ENCODE measurements at places on chromosomes 1 and 21.

- DNase-seq, result no peak
Measured at GRCh38 chr1:186240436-186240835, 134.6 kb downstream of the TPR start.

- DNase-seq, result no peak
Measured at GRCh38 chr1:180184041-180184440, 29.4 kb downstream of the QSOX1 start.

DNA sequence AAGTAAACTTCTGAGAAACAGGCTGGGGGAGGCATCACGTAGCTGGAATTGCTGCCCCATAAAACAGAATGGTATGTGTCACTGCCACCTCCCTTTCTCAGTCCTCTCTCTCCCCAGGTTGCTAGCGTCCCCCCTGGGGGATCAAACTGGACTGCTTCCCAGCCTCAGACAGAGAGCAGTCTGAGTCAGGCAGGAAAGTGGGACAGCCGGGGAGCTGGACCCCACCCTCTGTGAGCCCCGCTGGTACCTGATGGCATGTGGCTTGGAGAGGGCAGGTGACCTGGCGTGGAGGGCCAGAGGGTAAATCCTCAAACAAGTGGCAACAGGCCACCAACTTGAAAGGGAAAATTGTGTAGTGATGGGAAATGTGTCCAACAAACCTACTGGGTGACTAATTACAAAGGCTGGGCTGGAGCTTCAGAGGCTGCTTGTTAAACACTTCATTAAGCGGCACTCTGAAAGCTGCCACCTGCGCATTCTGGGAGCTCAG lies 1.0 kb upstream of the SFN start:
- DNase-seq, result no peak

GRCh38 chr1:11671544-11672286 lies 7.7 kb downstream of the FBXO6 start:
- DNase-seq, result no peak

GRCh38 chr1:236111527-236112331 lies 30.6 kb upstream of the GPR137B start:
- DNase-seq, result no peak

- no peak for DNase-seq
Measured at GRCh38 chr1:39348278-39348677, 143.2 kb upstream of the BMP8A start.

GRCh38 chr1:116232989-116233514 lies 121.9 kb downstream of the MAB21L3 start:
- no peak for DNase-seq

DNA sequence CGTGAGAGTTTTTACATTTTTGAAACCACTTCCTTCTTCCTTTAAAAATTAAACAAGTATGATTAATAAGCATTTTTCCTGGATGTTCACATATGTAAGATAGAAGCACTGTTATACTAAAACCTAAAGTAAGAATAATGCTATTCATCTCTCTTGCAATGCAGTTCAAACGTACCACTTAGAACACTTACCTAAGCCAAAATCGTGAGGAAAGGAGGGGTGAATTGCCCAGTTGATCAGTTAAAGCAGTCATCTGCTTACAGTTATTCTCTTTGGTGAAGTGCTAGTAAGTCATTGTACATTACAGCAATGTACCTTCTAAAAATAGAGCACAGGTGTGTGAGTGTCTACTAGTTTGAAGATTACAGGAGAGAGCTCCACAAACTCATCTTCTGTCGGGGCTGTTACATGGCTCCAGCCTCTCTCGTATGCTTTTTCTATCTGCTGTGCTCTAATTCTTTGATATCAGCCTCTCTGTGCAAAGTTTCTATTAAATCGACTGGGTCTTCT lies 3.4 kb downstream of the NCAM2 start:
- no peak for DNase-seq

DNA sequence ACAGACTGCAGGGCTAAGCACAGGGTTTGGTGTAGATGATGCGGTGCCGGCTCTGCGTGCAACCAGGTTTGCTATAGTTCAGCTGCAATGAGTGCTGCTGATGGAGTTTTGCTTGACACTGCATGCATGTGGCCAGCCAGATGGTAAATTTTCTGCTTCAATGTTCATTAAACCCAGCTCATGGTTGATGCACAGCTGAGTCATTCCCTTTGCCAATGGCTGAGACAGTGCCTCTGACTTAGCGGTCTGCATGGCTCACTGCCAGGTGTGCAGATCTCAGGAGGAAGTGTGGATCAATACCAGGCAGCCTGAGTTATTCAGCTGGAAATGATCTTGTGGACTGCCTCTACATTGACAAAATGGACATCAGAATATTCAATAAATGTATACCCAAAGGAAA lies 172.7 kb upstream of the ZP4 start:
- no peak for DNase-seq

DNA sequence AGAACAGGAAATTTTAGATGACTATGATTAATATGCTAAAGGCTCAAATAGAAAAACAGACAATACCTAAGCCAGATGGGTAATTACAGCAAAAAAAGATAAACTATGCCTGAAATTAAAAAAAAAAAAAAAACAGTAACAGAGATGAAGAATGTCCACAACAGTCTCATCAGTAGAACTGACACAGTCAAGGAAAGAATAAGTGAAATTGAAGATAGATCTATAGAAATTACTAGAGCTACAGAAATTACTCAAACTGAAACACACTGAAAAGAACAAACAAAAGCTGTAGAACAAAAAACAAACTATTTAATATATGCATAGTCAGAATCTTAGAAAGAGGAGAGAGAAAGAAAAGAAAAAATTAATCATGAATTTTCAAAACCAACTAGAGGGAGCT lies 112.8 kb downstream of the FAF1 start:
- no peak for DNase-seq

- no peak for DNase-seq
Measured at GRCh38 chr1:162353702-162354101, 23.0 kb downstream of the SPATA46 start.

DNA sequence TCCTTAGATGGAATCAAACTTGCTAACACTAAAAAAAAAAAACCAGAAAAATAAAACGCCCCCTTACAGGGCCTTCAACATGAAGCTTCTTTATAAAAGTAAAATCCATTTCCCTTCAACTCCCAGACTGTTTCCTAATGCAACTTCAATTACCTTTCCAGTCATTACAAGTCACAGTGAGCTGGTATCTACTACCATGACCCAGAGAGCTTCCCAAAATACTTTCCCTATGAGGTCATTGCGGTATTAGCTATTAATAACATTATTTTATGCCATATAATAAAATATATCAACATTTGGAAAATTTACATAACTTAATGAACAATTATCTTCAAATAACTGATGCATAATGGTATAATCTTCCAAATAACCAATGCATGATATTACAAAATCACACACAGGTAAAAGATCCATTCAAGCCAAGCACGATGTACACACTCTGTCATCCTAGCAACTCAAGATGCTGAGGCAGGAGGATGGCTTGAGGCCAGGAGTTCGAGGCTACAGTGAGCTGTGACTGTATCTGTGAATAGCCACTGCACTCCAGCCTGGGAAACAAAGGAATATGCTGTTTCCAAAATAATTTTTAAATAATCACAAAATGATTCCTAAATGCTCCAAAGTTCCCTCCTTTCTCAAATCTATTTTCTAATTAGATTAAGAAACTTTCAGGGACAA lies 24.1 kb downstream of the EIF4G3 start:
- DNase-seq, result no peak

DNA sequence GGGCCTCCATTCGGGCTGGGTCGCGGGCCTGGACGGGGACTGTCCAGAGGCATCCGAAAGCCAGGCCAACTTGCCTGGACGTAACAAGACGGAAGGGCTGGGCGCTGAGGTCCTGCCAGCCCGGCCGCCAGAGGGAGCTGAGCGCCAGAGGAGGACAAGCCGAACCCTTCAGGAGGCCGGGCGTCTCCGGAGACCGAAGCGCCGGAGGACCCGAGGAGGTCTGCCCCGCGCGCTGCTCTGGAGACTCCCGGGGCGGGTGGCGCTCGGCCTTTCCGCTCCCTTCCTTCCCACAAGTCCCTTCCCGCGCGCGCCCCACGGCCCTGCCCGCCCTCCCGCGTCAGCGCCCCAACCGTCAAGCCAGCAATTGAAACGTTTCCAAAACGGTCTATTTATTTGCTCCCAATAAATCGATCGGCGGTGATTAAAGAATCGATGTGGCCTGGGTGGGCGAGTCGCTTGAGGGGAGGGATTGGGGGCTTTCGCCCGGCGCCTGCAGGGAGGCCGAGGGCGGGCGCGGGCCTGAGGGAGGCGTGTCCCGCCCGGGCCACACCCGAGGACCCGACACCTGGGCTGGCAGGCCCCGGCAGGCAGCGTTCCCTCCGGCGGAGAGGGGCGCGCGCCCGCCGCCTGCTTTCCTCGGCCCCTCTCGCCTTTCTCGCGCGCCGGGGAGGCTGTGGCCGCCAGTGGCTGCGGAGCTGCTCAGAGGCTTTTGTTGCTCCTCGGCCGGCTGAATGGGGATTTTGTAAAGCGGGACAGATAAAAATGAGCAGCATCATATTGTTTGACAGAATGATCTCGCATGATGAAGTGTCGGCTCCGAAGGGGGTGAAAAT lies 5.2 kb upstream of the FOXD3 start:
- DNase-seq, result no peak

DNA sequence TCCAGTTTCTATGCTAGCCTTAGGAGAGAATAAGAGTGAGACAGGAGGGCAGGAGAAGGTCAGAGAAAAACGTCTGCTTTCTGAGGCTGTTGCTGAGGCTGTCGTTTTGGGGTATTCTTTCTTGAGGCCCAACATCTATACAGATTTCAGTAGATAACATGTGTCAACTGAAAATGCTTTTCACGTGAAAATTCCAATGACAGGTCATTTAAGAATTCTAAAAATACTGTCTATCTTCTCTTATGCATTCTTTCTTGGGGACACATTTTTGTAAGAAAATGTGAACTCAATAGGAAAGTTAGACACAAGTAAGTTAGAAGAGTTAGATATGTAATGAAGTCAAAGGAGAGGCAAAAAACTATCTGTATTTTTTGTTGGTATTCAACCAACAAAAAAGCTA lies 150.8 kb downstream of the TGFB2 start:
- DNase-seq, result no peak

GRCh38 chr1:51989582-51990477 lies 670 bp downstream of the RAB3B start:
- DNase-seq, result no peak

- no peak for DNase-seq
Measured at GRCh38 chr1:233082778-233083550, 132.6 kb downstream of the NTPCR start.

DNA sequence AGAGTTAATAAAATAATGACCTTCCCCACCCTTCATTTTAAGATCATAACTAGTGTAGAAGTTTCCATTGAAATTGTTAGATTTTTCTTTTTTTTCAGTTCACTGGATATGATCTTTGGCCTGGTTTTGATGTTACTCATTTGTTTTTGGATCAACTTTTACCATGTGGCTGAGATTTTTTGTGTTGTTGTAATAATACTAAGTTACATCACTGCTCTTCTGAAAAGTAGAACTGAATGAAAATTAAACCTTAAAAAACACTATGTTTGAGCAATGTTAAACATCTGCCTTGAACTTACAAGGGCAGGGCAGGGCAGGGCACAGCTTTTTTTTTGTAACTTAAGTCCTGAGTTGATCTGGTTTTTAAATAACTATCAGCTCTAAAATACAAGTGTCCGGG lies 204.8 kb upstream of the ADAMTS5 start:
- DNase-seq, result no peak

DNA sequence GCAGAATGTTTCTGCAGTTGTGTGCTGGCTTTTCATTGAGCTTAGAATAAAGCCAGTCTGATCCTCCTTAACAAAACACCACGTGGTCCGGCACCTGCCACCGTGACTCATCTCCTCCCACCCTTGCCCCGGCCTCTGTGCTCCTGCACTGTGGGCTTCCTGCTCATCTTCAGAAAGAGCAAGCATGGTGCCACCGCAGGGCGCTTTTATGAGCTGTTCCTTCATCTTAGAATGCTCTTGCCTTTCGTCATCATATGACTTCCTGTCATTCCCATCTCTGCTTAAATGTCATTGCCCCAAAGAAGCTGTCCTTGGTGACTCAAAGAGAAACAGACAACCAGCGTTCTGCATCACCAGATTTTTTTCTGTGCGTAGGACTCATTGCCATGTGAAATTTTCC lies 117.8 kb downstream of the HHAT start:
- DNase-seq, result no peak

DNA sequence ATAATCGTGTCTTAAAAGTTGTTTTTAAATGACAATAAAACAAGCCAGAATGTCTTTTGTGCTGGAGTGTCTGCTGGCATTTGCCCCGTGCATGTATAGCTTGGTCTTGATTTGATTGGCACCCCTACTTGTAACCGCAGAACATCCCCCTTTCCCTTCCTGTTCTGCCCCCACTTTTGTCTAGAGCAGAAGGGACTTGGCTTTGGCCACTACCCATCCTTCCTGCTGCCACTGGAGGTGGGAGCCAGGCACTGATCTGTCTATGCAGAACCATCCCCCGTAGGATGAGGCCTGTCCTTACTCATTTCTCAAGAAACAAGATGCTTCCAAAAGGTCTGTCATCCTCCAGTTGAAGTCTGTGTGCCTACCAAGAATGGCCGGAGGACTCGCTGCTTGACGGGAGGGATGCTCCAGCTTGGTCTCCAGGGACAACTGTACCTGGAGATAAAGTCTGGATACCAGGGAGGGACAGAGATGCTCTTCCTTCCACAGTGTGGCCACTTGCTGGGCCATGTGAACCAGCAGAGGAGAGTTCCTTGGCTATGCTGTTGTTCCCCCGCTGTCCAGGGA lies 1.1 kb upstream of the SLC27A3 start:
- DNase-seq, result no peak

- no peak for DNase-seq
Measured at GRCh38 chr1:9555942-9556341, 16.7 kb downstream of the SLC25A33 start.

GRCh38 chr1:54697896-54698295 lies 17.8 kb upstream of the TTC4 start:
- DNase-seq, result no peak

- no peak for DNase-seq
Measured at GRCh38 chr1:77271852-77272580, 9.8 kb upstream of the AK5 start.
